ENCODE measurements at places on chromosomes 6 and 20.

DNA sequence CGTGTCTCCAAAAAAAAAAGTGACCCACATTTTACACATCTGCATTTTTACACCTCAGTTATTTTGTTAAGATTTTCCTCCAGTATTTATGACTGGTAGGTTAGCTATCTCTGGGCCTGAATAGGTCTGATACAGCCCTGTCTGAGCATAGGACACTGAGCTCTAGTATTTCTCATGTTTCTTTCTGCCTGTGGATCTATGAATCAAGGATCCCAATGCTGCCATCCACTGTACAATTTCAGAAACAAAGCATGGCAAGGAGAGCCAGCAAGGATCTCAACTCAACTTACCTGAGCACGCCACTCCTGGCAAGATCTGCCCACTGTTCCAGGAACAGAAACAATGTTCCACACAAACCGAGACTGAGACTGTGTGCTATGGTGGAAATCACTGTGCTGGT is 36.4 kb upstream of the ENPP5 start:
- no peak for DNase-seq

DNA sequence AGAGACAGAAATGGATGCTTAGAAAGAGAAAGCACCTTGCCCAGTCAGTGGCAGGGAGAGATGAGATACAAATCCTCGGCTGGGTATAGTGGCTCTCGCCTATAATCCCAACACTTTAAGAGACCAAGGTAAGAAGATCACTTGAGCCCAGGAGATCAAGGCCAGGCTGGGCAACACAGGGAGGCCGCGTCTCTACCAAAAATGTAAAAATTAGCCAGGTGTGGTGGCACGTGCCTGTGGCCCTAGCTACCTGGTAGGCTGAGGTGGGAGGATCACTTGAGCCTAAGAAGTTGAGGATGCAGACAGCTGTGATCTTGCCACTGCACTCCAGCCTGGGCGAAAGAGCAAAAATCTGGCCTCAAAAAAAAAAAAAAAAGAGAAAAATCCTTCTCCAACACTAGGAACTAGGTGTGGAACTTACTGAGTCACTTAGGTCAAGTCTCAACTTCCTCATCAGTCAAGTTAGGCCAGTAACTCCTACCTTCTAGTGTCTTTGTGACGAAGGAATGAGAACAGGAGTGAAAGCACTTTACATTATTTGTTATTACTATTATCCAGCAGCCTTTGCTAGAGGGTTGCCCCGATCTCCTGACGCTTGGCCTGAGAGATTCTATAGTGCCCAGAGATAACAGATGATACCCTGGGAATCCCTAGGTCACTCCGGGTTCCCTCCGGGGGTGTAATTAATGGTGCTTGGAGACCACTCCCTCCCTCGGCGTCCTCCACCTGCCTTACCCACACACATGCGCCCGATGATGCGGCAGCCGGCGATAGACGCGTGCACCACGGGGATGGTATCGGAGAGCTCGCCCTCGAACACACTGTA is 918 bp downstream of the EIF6 start:
- DNase-seq = no peak

- no peak for DNase-seq
Observed at GRCh38 chr6:50442531-50443040, 270.7 kb upstream of the TFAP2D start.

- no peak for DNase-seq
Observed at GRCh38 chr6:85810558-85810957, 167.9 kb upstream of the SYNCRIP start.

DNA sequence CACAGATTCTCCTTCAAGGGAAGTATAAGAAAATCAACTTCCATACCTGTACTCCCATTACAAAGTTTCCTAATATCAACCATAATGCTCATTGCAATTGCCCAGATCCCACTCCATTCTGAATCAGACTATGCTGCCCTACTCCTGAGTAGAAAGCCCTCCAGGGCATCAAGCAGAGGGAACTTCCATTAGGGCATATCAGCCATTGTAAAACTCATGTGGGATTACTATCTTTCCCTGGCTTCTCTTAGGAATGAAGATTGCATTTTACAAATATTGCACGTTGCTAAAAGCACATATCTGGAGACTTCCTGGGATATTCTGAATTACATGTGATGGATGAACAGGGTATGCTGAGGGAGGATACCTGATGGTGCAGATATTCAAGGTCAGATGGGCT is 263.2 kb downstream of the FOXA2 start:
- DNase-seq = no peak

- DNase-seq = no peak
Observed at GRCh38 chr6:96929741-96930140, 5.2 kb downstream of the KLHL32 start.

GRCh38 chr20:17768271-17768670 is 68.5 kb downstream of the BANF2 start:
- DNase-seq = no peak

DNA sequence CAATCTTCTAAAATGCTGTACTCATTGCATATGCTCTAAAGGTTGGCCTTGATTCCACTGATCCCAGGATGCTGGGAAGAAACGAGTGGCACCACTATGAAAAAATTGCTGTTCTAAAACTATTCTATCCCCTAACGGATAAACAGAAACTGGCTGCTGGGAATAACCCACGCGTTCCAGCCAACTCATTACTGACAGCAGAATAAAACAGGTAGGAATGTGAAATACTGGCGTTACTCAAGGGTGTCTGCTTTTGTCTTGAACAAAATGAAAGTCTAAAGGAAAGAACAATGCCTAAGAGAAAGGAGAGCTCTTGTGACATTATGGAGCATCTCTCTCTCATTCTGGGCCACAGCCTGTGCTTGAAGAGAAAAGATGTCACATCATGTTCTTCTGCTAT is 26.1 kb downstream of the GPR63 start:
- no peak for DNase-seq

GRCh38 chr6:3229566-3230178 is 2.2 kb upstream of the TUBB2B start:
- DNase-seq = no peak

All from stimulated activated CD8-positive, alpha-beta memory T cell treated with anti-CD3 and anti-CD28 coated beads, Interleukin-15, amount 100 ng/mL, for 4 hours (primary cell).